ENCODE measurements at places on chromosomes 5 and 9. TPM values are rescaled to one million over a fixed set of nuclear protein-coding genes. Genes with fewer than 3 reads are reported as not detected.

Gene MYMK
- total RNA-seq, result not detected

Gene CDC25C
- total RNA-seq, result 17.6 TPM

Gene LCN15
- total RNA-seq, result not detected

Gene C5orf47
- not detected for total RNA-seq

Gene PDCD1LG2
- 12.4 TPM for total RNA-seq

Gene DDX4
- total RNA-seq, result not detected

Gene ERBIN
- 74.0 TPM for total RNA-seq

Gene SFXN1
- 90.6 TPM for total RNA-seq

Gene RECK
- 6.6 TPM for total RNA-seq

Gene UGT3A2
- total RNA-seq, result not detected

Gene SPATA31E1
- total RNA-seq, result not detected

Gene IFNK
- total RNA-seq, result not detected

Gene ZBTB34
- 6.5 TPM for total RNA-seq

Gene HACD4
- 2.0 TPM for total RNA-seq

Gene MSX2
- total RNA-seq, result 3.7 TPM

Gene SMIM23
- total RNA-seq, result not detected

Gene SOHLH1
- not detected for total RNA-seq
